ENCODE measurements at places on chromosomes 3 and 15. TPM values are rescaled to one million over a fixed set of nuclear protein-coding genes. Genes with fewer than 3 reads are reported as not detected.

Gene TIGIT
- total RNA-seq = 0.18 TPM

Gene NANOGP8
- total RNA-seq = not detected

Gene NTRK3
- 19.6 TPM for total RNA-seq

Gene SLC12A1
- under 0.01 TPM for total RNA-seq

Gene FAM227B
- total RNA-seq = 4.3 TPM

Gene MRPS11
- 28.8 TPM for total RNA-seq

Data from fibroblast of the aortic adventitia (primary cell).